ENCODE measurements at places on chromosomes 12 and 14.

DNA sequence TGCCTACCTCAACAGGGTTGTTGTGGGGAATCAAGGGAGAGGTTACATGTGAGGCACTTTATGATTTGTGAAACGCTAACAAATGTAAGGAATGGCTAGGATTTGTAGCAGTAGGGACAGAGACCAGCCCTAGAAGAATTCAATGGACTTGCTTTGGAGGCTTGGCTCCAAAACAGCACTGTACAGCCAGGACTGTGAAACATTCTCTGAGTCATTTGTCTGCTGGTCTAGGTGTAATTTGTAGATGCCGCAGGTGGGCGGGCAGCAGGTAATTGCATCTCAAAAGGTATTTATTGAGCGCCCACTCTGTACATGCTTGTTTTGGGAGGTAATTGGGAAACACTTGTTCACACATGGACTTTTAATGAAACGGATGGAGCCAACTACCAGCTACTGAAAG is 11.4 kb downstream of the SLC7A8 start:
- no peak for DNase-seq

- DNase-seq = peak; percentile 9
These were observed 5.8 kb downstream of the CACNB3 start for GRCh38 chr12:48824112-48824511.

DNA sequence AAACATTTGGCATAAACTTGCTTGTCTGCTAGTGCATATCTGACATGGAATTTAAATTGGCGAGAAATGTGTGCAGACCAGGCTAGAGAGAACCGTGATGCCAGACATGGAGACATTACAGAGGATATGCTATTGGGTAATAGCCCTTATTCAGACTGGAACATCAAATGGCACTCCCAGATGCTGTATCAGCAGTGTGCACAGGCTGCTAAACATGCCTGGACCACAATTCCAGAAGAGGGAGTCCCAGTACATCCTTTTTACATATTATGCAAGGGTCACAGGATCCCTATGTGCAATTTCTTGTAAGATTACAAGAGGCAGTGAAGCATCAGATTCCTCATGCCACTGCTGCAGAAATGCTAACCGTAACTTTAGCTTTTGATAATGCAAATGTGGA is 354.5 kb upstream of the FOXG1 start:
- no peak for DNase-seq

DNA sequence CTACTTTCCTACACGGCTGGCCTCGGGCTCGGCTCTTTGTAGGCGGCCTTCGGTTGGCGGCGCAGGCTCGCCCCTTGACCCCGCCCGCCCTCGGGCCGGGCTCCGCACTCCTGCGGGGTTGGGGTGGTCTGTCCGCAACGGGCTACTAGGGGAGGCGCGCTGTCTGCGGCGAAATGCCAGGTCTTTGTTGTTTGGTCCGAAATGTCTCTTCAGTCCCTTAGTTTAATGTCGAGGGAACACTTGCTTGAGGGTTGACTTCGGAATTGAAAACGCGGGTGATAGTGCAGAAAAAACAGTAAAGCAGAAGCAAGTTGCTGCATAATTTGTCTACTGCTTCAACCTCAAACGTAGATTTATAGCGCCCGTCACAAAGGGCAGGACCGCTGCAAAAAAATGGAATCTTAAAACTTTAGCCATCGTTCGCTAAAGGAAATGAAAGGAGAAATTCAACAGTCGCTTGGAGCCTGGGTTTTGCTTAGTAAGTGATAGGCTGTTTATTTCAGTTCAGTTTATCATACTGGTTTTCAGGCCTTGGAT is 390 bp downstream of the JKAMP start:
- no peak for DNase-seq

DNA sequence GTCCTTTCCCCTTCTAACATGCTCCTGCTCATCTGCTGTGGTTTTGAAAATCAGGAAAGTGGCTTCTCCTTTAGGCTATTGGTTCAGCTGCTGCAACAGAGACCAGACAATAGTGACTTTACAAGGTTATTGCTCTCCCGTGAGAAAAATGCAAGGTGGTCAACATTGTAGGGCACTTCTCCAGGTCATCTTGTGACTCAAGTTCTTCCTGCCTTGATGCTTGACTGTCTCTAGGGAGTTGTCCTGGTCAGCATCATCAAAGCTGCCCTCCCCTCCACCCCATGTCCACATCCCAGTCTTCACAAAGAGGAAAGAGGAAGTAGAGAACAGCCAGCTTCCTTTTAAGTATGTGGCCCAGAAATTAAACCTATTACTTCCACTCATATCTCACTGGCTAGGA is 3.9 kb upstream of the TMEM63C start:
- no peak for DNase-seq

DNA sequence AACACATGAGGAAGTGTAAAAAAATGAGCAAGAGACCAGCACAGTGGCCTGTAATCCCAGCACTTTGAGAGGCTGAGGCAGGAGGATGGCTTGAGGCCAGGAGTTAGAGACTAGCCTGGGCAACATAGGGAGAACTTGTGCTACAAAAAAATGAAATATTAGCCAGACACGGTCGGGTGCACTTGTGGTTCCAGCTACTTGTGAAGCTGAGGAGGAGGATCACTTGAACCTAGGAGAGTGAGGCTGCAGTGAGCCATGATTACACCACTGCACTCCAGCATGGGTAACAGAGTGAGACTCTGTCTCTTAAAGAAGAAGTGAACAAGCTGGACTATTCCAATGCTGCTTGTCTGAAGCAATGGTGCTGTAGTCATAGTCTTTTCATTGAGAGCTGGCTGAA is 36.3 kb upstream of the MAP3K9 start:
- no peak for DNase-seq

DNA sequence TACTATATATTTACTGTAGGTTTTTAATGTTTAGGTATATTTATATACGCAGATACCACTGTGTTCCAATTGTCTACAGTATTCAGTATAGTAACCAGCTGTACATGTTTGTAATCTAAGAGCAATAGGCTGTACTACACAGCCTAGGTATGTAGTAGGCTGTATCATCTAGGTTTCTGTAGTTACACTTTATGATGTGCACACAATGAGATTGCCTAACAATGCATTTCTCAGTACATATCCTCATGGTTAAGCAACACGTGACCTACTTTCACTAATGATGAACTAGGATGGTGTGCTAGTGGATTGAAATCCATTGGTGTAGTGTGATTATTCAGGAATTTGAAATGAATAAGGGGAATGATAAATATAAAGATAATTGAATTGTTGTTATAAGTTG is 77.7 kb downstream of the ETNK1 start:
- DNase-seq = no peak

GRCh38 chr12:7160183-7160582 is 29.3 kb upstream of the PEX5 start:
- DNase-seq = no peak

- peak; percentile 35 for DNase-seq
These were observed 11.3 kb downstream of the PRKCH start for GRCh38 chr14:61332658-61333029.

GRCh38 chr12:32249777-32250176 is 143.1 kb downstream of the BICD1 start:
- no peak for DNase-seq

GRCh38 chr12:6172862-6173261 is 27.3 kb upstream of the CD9 start:
- no peak for DNase-seq
